Left lung (tissue), 14 donors: ENCODE measurements at places on chromosomes 5 and 9.

- no peaks in the 10 kb centered on the region for H3K4me1 ChIP-seq
- no peak overlapping the region for H3K27ac ChIP-seq
- H3K4me3 ChIP-seq: no peak overlapping the region
- no peak for DNase-seq
- H3K36me3 ChIP-seq: no peaks in the 10 kb centered on the region
- H3K27me3 ChIP-seq: no peaks in the 10 kb centered on the region
These were observed 170.6 kb upstream of the MRPS30 start for GRCh38 chr5:44637916-44638869.

DNA sequence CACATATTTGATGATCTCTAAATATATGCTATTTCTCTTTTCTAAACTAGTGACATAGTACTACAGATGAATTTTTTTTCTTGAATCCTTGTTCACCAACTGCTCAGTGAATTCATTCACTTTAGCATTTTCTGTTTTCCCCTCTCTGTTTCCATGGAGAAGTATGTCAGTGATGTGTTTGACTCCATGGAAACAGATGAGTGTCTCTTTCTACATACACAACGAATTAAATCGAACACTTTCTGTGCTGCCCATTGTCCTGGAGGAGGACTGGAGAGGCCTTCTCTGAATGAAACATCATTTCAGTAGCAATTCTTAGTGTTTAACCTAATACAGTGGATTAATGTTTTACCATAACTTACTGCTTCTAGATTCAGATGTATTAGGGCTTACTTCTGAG, 9.5 kb downstream of the INVS start:
- DNase-seq: no peak
- H3K27ac ChIP-seq: no peak overlapping the region
- H3K4me3 ChIP-seq: no peak overlapping the region

DNA sequence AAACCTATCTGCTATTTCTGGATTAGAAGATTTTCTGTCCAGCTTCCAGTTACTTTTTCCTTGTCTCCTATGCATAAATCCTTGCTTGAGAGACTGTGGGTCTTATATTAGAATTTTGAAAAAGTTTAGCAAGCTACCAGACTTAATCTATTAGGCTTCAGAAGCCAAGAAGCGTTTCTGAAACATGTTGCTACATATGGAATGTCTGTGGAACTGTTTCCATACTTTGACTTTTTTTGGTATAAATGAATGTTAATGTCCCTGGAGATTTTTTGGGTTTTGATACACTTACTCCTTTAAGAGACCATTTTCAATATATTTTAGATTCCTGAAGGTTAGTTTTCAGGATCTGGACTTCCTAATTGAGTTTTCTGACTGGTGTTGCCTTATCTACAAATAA, 191.4 kb upstream of the SGCD start:
- no peak for DNase-seq
- no peaks in the 10 kb centered on the region for H3K4me1 ChIP-seq
- H3K36me3 ChIP-seq: no peaks in the 10 kb centered on the region

- DNase-seq: no peak
- no peaks in the 10 kb centered on the region for H3K4me1 ChIP-seq
- H3K27ac ChIP-seq: no peak overlapping the region
- no peaks in the 10 kb centered on the region for H3K36me3 ChIP-seq
These were observed 500.9 kb downstream of the EFNA5 start for GRCh38 chr5:107169867-107170266.

DNA sequence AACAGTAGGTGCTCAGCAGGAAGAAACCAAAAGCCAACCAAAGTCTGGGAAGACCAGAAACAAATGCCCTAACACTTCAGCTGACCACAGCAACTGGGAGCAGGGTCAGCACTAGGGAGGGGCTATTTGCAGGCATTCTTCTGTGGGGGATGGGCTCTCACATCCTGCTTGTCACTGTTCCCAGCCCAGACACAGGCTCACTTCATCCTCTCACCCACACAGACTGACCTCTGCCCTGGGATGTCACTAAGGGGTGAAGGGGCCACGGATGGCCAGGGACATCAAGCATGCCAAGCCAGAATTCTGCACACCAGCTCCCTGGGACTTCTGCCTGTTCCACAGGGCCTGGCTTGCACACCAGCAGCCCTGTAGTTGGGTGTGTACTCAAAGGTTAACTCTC, 28.7 kb downstream of the GFRA3 start:
- no peak overlapping the region for H3K4me3 ChIP-seq
- H3K27me3 ChIP-seq: no peaks in the 10 kb centered on the region
- no peak overlapping the region for H3K27ac ChIP-seq
- no peaks in the 10 kb centered on the region for H3K4me1 ChIP-seq

DNA sequence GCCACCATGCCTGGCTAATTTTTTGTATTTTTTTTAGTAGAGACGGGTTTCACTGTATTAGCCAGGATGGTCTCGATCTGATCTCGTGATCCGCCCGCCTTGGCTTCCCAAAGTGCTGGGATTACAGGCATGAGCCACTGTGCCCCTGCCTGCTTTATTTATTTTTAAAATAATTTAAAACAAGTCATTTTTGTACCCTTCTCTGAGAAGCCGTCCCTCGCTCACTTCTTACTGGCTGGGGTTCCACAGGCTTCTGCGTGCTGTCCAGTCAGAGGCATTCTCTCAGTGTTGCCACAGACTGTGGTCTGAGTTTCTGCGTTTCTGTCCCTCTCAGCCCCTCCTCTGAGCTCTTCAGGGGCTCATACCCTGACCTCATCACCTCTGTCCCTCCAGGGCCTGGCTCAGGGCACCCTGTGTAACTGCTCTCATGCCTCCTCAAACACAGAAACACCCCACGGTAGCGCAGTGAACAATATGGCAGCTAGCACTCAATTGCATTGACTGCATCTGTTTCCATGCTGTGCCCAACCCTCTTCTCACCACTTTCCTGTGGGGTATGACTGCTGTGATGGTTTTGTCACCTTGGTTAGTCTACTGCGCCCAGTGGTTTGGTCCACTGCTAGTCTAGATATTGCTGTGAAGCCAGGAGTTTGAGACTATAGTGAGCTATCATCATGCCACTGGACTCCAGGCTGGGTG, 44.3 kb upstream of the SH3PXD2B start:
- H3K4me3 ChIP-seq: no peak overlapping the region
- no peaks in the 10 kb centered on the region for H3K27me3 ChIP-seq
- DNase-seq: no peak
- peaks cover 6% of the 10 kb centered on the region for H3K4me1 ChIP-seq
- H3K27ac ChIP-seq: no peak overlapping the region

GRCh38 chr5:33650911-33651310, 210.1 kb downstream of the TARS1 start:
- no peaks in the 10 kb centered on the region for H3K36me3 ChIP-seq
- no peak overlapping the region for H3K4me3 ChIP-seq
- no peaks in the 10 kb centered on the region for H3K27me3 ChIP-seq
- H3K4me1 ChIP-seq: no peaks in the 10 kb centered on the region
- DNase-seq: no peak

DNA sequence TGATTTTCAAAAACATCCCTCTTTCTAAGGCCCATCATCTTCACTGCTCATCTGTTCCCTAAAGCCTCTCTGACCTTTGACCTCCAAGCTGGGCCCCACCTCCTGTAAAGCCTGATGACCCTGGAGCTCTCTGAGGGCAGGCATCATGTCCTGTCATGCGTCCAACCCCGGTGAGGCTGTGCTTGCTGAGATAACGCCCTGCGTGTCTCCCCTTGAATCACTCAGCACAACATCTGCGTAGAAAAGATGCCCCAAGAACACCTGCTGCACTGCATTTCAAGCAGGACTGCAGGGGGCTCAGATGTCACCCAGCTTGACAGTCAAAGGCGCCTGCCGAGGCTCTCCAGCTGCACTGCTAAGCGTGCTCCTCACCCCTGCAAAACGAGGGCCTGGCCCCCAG, 78.0 kb downstream of the OTULIN start:
- H3K27ac ChIP-seq: no peak overlapping the region
- H3K4me3 ChIP-seq: no peak overlapping the region
- no peak for DNase-seq
- H3K36me3 ChIP-seq: peaks cover 22% of the 10 kb centered on the region
- no peaks in the 10 kb centered on the region for H3K27me3 ChIP-seq

DNA sequence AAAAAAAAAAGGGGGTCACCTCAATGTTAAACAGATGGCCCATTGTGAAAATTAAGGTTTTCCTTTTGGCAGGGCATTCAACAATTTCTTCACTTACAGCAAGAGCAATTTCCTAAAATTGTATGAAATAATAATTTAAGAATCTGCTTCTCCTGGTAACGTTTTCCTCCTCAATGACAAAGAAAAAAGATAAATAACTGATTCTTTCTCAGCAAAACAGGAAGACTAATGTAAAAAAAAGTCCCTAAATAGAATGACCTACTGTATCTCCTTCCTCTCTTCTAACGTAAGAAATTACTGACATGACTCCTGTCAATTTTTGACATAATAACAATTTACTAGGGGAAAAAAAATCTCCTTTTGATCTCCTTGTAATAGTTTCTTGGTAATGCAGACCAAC, 25.5 kb downstream of the ABHD17B start:
- no peaks in the 10 kb centered on the region for H3K36me3 ChIP-seq
- no peaks in the 10 kb centered on the region for H3K27me3 ChIP-seq
- peaks cover 11% of the 10 kb centered on the region for H3K4me1 ChIP-seq

GRCh38 chr5:45101146-45101545, 292.4 kb downstream of the MRPS30 start:
- H3K36me3 ChIP-seq: no peaks in the 10 kb centered on the region
- DNase-seq: no peak
- H3K4me3 ChIP-seq: no peak overlapping the region
- H3K27me3 ChIP-seq: no peaks in the 10 kb centered on the region
- H3K27ac ChIP-seq: no peak overlapping the region
- no peaks in the 10 kb centered on the region for H3K4me1 ChIP-seq

DNA sequence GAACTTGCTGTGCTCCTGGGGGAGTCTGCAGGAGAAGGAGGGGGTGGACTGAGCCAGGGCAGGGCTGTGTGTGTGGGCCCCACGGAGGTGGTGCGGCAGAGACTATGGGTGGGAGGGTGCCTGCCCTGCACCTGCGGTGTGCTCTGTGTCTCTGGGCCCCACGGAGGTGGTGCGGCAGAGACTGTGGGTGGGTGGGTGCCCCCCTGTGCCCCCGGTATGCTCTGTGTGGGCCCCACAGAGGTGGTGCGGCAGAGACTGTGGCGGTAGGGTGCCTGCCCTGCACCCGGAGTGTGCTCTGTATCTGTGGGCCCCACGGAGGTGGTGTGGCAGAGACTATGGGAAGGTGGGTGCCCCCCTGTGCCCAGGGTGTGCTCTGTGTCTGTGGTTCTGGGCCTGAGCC, 103.7 kb downstream of the EHMT1 start:
- peaks cover 6% of the 10 kb centered on the region for H3K36me3 ChIP-seq
- no peak overlapping the region for H3K4me3 ChIP-seq
- H3K4me1 ChIP-seq: no peaks in the 10 kb centered on the region
- no peak for DNase-seq
- H3K27ac ChIP-seq: no peak overlapping the region
- no peaks in the 10 kb centered on the region for H3K27me3 ChIP-seq

- H3K4me3 ChIP-seq: no peak overlapping the region
- H3K27ac ChIP-seq: no peak overlapping the region
- no peaks in the 10 kb centered on the region for H3K36me3 ChIP-seq
- H3K27me3 ChIP-seq: no peaks in the 10 kb centered on the region
- no peaks in the 10 kb centered on the region for H3K4me1 ChIP-seq
These were observed 94.8 kb upstream of the SEMA6A start for GRCh38 chr5:116669261-116670031.

DNA sequence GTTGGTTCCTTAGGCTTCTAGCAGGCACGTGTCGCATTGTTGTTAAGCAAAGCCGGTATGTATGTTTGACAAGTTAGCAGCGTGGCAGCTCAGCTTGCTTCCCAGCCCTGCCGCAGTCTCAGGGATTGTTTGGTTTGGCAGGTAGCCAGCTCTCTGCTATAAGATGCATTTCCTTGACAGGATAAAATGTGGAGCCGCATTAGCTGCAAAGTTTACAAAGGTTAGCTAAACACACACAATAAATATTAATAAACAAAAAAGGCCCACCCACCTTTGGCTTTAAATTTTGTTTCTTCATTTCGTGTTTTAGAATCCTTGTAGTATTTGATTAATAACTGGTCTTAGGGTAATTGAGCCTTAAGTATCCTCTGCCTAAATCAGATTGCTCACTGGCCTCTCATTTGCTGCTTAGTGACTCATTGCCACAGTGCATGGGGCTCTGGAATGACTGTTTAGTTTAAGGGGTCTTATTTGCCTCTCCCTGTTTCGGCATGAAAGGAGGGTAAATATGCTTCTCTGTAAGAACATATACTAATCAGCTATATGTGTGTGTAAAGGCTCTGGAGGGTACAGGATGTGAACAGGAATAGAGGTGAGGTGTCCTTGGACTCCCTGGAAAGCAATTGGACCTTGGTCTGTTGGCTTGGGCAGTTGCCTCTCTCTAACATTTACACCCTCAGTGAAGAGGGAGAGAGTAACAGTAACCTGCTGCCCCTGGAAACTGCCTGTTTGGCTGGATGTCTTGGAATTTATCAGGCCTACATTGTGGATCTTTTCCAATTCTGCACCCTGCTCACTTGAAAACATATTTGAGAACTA, 122.0 kb downstream of the GDNF start:
- no peaks in the 10 kb centered on the region for H3K27me3 ChIP-seq
- H3K36me3 ChIP-seq: no peaks in the 10 kb centered on the region
- DNase-seq: peak; percentile 85

GRCh38 chr9:119712325-119712724, 343.1 kb upstream of the BRINP1 start:
- DNase-seq: no peak
- no peaks in the 10 kb centered on the region for H3K36me3 ChIP-seq
- no peak overlapping the region for H3K27ac ChIP-seq

DNA sequence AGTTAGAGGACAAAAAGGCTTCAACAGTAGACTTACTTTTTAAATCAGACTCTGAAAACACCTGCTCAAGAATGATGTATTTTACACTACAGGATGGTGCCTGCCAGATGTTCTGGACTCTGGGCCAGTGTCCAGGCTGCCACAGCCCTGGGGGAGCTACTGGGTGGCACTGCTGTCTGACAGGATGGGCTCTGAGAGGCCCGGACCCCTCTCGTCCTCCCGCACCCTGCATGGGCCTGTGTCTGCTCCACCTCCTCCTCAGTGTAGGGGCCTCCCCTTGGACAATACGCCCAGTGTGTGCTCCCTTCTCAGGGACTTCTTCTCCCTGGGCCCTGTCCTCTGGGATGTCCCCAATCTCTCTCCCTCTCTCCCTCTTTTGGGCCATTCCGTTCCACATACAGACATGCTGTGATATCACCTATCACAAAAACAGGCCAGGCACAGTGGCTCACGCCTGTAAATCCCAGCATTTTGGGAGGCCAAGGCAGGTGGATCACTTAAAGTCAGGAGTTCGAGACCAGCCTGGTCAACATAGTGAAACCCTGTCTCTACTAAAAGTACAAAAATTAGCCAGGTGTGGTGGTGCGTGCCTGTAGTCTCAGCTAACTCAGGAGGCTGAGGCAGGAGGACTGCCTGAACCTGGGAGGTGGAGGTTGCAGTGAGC, 23.4 kb downstream of the GFPT2 start:
- H3K4me3 ChIP-seq: no peak overlapping the region
- no peak overlapping the region for H3K27ac ChIP-seq
- no peak for DNase-seq

GRCh38 chr5:15992918-15993317, 186.7 kb downstream of the MARCHF11 start:
- H3K27ac ChIP-seq: no peak overlapping the region
- no peaks in the 10 kb centered on the region for H3K36me3 ChIP-seq
- no peaks in the 10 kb centered on the region for H3K27me3 ChIP-seq
- no peaks in the 10 kb centered on the region for H3K4me1 ChIP-seq
